ENCODE measurements at places on chromosomes 12 and 14.

DNA sequence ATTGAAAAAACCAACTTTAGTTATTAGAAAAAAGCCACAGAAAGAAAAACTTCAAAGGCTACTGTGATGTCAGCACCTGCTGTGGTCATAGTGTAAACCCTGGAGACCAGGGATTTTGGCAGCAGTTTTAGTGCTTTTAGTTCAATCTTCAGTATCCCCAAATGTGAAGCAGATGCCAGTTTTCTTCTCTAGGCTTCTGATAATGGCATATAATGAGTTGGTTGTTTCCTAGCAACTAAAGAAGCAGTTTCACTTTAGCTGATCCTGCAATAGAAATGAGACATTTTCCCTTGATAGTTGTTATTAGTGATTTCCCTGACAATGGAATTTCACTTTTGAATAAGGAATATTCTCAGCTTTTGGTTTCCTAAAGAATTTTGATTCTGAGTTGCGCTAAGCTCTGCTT, 131.2 kb downstream of the NUBPL start:
- peak; percentile 31 for DNase-seq

- no peak for DNase-seq
Observed at GRCh38 chr12:120090626-120091295, 25.8 kb downstream of the RAB35 start.

DNA sequence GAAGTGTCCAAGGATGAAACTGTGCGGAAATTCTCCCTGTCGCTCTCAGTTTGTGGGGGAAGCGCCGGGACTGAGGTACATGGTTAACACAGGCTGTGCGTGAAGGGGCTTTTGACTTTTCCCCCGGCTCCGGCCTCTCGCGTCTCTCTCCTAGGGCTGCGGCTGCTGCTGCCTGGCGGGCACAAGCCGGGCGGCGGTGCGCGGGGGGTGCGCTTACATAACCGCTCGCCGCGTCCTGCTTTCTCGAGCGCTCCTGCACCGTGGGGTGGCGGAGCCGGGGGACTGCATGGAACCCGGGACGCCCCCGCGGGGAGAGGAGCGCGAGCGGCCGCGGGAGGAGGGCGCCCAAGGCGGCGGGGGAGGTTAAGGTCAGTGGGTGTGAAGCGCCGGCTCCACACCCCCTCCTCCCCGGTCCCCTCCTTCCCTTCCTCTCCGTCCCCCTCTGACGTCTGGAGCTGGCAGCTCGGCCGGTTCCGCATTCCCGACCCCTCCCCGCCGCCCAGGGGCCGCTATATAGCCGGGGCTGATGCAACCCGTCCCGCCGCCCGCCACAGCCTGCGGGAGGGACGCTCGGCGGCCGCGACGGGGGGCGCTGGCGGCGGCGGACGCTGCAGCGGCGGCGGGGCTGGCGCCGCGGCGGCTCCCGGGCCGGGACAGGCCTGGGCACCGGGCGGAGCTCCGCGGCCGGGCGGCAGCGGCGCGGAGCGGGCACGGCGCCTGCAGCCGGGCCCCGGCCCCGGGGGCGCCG, at the start of gene JDP2:
TSS of gene JDP2 (plus strand) at position 541 of the 748 bp plus-strand sequence. CDS start 9,899 bp downstream, outside the sequence.
- peak; percentile 43 for DNase-seq

DNA sequence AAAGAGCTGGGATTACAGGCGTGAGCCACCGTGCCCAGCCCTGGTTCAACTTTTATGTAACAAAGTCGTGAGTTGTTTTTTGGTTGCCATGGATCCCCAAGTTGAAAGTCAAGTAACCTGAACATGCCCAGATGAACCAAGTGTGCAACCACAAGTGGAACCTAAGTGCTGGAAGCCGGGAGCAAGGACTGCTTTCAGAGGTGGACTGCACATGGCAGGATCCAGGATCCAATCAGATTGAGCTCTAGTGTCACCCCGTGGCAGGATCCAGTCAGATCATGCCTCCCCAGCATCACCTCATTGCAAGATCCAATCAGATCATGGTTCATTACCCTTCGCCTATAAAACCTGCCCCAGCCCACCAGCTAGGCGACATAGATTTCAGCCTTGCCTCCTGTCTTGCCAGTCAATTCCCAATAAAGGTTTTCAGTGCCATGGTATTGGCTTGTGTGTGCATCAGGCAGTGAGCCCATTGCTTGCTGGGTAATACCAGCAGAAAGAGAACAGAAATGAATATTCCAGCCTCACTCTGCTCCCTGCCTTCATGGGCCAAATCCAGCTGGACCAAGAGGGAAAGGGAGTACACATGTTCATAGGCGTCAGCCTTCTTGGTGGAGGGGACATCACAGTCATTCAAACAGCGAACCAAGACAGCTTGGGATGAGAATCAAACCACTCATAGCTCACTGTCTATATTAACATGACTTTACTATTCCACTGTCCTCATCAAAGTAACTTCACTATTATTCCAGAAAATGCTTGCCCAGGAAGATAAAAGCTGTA, 43.6 kb upstream of the VASH1 start:
- DNase-seq, result no peak

DNA sequence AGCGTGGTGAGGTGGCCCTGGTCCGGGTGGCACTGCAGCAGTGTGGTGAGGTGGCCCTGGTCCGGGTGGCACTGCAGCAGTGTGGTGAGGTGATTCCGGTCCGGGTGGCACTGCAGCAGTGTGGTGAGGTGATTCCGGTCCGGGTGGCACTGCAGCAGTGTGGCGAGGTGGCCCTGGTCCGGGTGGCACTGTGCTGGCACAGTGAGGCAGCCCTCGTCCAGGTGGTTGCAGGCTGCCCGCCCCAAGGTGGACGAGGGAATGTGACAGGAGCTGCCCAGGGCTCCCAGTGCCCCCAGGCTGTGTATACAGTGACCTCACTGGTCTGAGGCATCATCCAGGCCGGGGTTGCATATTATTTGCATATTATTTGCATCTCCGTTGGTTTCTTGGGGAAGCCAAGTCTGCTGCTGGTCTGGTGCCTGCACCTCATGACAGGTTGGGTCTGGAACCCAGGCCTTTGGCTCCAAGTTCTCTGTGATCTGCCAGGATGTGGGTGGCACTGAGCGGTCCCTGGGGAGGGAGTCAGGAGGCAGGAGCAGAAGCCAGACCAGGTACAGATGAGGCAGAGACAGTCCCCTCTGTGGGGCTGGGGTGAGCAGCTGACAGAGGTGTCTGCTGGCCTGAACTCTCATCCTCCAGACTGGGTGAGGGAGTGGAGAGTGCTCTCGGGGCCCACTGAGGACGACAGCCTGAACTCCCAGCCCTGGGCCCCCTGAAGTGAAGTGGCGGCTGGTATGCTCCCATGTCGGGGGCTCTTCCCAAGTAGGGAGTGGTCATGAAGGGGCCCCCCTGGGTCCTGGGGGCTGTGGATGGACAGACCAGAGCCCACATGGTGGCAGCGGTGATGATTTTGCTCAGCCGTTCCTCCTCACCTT, 79.3 kb downstream of the KIF26A start:
- no peak for DNase-seq

GRCh38 chr14:92884410-92884809, 38.5 kb upstream of the CHGA start:
- no peak for DNase-seq

DNA sequence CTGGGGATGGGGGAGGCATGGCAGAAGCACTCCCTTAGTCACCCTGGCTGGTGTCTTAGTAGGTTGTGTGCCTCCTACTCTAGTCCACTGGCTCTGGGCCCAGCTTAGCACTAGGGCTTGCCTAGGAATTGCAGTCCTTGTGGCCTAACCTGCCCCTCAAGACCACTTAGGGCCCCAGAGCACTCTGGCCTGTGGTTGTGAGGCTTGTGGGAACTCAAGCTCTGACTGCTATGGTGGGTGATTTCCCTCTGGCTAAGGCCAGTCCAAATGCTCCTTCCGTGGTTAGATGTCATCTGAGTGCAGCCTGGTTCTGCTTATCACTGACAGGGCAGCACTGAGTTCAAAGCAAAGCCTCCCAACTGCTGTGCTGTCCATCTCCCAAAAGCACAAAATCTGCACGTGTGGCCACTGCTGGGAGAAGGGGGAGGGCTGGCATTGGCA, 20.2 kb downstream of the FGD4 start:
- DNase-seq, result no peak

GRCh38 chr14:95044463-95045105, 112.7 kb downstream of the DICER1 start:
- no peak for DNase-seq

GRCh38 chr14:68766299-68767247, 26.3 kb downstream of the ZFP36L1 start:
- DNase-seq, result no peak

DNA sequence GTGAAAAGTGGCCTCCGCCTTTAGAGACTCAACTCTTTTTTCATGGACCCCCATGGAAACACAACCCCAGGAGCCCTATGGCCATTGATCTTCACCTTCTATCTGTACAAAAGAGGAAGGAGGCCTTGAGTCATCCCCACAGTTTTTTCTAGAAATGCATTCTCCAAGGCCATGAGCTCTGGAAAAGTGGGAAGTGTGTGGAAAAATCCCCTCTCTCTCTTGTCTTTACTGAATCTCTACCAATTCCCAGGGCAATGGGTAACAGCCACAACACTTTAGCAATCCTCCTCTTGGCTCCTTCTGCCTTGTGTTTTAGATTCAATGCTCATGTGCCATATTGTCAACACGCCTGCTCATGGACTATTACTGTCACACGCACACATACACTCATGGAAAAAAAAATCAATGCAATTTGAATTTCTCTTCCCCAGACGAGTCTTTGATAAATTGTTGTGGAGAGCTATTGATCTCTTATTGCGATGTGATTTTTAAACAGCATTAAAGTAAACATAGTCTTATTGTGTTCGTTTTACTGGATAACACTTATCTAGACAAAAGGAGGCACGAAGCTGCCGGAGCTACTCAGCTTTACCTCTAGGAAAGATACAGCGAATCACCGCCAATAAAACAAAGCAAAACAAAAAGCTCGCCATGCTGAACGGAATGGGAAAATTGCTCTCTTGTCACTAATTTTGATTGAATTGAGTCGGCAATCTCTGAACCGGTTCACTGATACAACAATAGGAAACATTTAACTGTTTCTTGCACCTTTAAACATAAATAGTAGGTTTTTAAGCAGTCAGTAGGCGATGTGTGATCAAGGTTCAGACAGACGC, 260.3 kb downstream of the VRK1 start:
- no peak for DNase-seq

- DNase-seq, result no peak
Observed at GRCh38 chr14:102523569-102524450, 14.2 kb upstream of the ANKRD9 start.

- DNase-seq, result peak; percentile 43
Observed at GRCh38 chr14:42110167-42110566, 503.5 kb downstream of the LRFN5 start.

GRCh38 chr14:62289471-62289870, 527.3 kb downstream of the SNAPC1 start:
- DNase-seq, result no peak

DNA sequence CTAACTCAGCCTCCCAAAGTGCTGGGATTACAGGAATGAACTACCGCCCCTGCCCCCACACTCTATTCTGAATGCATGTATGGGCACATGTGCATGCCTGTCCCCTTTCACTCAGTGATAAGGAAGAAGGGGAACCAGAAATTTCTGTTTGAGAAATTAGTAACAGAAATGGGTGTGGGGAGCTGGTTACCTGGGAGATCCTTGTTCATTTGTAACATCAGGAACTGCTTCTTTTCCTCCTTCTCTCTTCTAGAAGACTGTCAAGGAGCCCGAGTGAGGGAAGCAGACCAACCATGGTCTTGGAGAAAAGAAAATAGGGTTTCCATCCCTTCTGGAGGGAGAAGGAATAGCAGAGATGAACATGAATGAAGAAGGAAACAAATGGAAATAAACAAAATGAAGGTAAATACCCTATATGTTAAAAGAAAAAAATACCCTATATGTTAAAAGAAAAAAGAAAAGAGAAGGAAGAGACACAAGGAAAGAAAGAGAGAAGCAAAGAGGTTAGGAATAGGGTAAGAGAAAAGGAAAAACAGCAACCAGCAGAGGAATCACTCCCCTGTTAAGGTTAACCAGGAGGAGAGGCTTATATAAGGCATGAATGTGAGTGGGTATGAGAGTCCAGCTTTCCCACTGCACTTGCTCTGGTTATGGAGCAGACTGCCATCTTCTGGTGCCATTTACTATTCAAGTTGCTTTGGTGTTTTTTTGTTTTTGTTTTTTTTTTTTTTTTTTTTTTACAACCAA, 3.3 kb downstream of the PPP1R3E start:
- no peak for DNase-seq

DNA sequence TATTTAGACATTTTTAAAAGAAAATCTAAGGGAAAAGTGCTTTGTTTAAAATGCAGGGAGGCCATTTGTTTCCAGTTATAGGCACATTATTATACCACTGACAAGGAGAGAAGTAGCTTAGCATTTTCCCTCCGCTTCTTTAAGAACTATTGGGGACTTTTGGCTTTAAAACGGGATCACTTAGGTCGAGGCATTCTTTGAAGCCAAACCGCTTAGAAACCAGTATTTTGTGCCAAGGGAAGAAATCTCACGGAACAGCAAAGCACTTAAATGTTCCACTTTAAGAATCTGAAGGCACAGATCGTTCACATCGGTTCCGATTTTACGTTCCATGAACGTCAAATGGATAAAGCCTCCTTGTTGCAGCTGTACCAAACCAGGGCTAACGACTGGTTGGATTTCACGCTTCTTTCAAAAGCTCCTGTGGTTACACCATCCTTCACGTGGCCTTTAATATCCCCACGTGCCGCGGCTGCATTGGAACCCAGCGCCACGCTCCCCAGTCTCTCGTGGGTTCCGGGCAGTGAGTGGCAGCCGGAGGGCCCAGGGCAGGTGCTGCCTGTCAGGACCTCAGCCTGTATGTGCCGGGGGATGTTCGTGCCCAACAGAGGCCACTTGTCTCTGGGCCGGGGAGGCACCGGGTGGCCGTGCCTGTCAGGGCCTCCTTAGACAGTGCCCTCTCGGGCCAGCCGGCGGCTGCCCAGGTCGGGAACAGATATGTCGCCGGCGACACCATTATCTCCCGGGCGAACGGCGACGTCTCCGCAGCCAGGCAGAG, 195.4 kb downstream of the KIF26A start:
- DNase-seq, result no peak

- DNase-seq, result no peak
Observed at GRCh38 chr12:130945786-130946492, 7.8 kb upstream of the ADGRD1 start.

DNA sequence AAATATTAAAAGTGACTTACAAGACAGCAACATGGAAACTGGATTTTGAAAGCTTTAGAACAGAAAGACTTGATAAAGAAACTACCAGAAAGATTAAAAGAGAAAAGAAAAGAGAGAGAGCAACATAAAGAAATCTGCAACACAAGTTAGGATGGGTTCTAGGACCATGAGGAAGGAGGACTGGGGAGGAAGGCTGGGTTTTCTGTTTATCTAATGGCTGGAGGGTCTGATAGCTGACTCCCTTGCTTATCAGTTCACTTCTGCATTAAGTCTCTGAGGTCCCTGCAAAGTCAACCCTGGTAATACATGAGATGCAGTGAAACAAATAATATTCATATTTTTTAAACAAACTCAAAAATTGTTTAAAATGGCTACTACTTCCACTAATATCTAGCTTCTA, 90.1 kb downstream of the RPAP3 start:
- DNase-seq, result no peak

GRCh38 chr12:130816097-130816496, 23.0 kb downstream of the STX2 start:
- DNase-seq, result no peak

Measured in NCI-H2029 (cell line).